NCI-H2081 treated with DMSO at 0.1 percent for 48 hours (cell line): ENCODE measurements at places on chromosomes 1 and 21.

GRCh38 chr1:39576016-39576657 lies 453 bp downstream of the PABPC4 start:
- DNase-seq: no peak

DNA sequence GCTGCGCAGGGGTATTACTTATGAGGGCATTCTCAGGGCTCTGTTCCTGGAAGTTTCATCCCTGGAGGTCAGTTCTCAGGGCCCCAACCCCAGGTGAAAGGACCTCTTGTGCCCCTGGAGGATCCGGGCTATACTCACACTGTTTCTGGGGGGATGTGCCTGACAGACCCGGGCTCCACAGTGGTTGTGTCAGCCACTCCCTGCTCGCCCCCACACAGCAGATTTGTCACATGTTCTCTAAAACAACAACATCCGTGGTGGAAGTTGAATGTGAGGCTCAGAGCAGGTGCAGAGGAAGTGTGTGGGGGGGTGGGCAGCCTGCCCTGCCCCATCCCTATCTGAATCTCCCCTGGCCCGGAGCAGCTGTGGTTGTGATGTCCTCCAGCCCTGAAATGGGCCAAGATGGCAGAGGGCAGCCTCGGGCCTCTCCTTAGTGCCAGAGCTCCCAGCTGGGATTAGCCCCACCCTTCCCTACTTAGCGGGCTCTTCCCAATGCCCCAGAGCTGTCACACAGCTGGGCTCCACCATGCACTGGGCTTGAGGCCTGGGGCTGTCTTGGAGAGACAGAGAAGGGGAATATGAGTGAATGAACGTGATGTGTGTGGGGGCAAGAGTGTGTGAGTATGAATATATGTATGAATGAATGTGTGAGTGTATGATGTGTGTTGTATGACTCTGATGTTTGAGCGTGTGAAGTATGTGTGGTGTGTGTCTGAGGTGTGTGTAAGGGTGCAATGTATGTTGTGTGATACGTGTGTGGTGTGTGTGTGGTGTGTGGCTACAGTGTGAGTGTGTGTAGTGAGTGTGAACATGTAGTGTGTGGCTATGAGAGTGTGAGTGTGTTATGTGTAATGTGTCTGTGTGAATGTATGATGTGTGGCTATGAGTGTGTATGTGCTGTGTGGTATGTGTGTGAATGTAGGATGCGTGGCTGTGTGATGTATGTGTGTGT lies 1.5 kb upstream of the FCMR start:
- no peak for DNase-seq

DNA sequence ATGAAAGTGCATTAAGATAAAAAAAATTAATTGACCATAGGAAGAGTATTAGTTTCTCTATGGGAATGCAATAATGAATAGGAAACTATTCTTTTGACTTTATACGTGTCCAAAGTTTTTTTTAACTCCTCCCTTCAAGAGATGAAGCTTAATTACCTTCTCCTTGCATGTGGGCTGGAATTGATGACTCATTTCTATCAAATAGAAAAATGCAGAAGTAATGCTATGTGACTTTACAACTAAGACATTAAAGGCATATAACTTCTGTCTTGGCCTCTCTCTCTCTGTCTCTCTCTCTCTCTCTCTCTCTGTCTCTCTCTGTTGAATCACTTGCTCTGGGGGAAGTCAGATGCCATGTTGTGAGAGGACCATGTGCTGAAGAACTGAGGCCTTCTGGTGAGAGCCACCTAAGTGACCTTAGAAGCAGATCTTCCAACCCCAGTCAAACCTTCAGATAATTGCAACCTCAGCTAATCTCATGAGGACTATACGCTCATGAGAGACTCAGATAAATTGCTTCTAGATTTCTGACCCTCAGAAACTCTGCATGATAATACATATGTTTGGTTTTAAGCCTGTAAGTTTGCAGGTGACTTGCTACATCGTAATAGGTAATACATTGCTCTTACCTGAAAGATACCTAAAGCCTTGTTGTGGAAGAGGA lies 414.2 kb downstream of the KCNT2 start:
- DNase-seq: no peak

DNA sequence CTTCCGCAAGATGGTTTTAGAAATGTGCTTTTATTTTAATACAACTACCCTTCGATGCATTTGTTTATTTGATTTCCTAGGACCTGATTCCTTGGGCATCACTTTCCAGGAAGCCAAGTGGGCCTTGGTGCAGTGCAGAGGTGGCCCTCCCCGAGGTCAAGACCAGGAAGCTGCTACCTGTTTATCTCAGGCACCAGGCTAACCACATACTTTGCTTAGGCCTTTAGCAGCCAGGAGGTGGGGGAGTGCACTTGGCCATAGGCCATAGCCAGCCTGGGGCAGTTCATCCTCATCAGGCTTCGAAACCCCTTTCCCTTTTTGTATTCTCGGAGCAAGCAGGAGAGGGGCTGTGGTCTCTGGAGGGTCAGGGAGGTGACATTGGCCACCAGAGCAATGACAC lies 45.4 kb downstream of the SMYD2 start:
- DNase-seq: no peak

DNA sequence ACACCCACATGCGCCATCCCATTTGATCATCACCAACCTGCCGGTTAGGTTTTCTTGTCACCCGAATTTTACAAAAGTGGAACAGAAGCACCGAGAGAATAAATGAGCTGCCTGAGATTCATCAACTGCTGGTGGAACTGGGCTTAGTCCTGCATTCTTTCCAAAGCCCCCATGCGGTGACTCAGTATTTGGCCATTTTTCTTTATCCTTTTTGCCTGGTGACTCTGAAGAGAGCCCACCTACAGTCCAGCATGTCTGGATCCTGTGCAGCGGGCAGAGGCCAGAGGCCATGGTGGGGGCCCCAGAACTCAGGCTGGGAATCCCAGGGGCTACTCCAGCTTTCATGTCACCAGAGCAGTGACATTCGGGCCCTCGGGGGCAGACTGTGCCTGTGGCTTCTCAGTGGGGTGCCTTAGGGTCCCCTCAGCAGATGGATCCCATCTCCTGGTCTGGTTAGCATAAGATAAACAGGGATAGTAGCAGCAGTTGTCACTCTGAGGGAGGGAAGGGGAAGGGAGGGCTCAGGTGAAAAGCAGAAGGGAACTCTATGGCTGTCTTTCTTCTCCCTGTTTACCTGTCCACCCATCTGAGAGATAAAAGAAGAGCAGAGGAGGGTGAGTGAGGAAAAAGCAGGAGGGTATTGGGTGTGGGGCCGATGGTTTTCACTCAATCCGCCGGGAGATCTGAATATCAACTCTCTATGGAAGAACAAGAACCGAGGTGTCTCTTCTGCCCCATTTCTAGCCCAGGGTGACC lies 63.2 kb downstream of the KIF26B start:
- no peak for DNase-seq

GRCh38 chr21:14451546-14451945 lies 68.6 kb upstream of the HSPA13 start:
- DNase-seq: no peak

DNA sequence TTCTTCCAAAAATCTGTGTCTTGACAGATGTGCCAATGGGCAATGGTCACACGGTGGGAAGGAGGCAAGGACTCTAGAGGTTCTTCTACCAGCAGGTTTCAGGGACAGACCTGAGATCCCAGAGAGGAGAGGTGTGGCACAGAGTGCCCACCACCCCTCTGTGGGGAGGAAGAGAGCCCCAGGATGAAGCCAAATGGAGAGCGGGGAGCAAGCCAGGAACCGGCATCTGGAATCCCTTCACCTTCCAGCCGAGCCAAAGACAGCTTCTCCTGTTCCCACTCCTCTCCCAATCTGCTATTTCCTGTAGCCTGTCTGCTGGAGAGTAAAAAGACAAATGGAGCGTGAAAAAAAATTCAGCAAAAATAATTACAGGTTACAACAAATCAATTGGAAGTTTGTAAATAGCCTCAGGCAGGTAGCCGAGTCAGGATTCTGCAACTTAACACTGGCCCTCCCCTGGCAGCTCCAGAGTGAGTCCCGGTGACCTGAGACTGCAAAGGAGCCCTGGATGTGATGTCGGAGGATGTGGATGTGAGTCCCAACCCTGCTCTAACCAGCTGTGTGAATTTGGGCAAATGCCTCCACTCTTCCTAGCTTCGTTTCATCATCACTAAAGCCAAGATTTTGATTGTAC lies 45.4 kb upstream of the LRRN2 start:
- DNase-seq: peak; percentile 79

GRCh38 chr1:14794136-14794768 lies 195.8 kb downstream of the KAZN start:
- no peak for DNase-seq

DNA sequence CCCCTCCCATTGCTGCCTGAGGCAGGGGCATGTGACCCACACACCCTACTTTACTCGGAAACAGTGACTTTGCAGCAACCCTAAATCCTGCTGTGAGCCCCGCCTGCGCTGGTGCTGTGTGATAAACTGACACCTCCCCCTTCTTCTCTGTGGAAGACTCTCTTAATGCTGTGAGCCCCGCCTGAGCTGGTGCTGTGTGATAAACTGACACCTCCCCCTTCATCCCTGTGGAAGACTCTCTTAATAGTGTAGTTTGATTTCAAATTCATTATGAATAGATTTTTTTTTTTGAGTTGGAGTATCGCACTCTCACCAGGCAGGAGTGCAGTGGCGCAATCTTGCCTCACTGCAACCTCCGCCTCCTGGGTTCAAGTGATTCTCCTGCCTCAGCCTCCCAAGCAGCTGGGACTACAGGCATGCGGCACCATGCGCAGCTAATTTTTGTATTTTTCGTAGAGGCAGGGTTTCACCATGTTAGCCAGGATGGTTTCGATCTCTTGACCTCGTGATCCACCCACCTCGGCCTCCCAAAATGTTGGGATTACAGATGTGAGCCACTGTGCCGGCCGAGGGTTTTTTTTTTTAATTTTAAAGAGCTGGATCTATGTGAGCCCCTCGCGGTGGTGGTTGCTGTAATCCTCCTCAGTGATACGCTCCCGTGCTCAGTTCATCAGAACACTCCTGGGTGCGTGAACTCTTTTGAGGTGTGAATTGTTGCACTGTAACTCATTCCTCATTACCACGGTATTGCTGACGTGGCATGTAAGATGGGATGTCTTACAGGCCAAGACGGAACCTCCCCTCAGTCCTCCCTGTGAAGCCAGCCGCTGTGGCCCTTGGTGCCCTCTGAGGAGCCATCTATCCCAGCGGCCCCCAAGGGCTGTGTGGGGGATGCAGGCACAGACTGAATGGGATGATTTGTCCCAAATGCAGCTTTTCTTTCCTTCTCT lies 60.3 kb downstream of the GALNT2 start:
- no peak for DNase-seq

DNA sequence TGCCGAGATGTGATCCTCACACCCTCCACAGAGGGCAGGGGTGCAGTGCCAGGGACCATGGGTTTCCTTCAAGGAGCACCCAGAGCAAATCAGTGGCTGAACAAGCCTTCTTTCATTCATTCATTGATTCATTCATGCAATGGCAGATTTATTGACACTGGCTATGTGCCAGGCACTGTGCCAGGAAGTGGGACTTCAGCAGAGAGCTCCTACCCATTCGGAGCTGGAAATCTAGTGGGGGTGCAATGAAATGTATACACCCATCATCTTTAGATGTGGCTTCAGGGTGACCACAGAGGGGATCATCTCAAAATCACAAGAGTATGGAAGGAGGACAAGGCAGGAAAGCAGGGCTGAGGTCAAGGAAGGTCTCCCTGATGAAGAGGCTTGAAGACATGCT lies 18.9 kb downstream of the SLC6A9 start:
- no peak for DNase-seq

GRCh38 chr1:196877964-196878363 lies 9.9 kb upstream of the CFHR4 start:
- no peak for DNase-seq

DNA sequence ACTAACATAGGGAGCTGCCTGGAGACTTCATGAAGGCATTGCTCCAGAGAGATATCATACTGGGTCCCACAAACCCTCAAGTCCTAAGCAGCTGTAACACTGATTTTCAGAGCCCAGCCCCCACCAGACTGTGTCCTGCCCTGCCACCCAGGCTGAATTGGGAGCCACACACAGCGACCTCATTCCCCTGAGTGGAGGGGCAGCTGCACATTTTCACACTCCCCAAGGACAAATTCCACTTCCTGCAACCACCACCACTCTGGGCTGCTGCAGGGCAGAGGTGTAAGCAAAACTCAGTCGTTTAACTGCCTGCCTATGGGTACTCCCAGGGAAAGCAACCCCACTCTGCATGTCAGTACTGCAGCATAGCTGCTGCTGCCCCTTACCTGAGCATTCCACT lies 19.8 kb downstream of the DTL start:
- DNase-seq: no peak

- DNase-seq: no peak
Measured at GRCh38 chr21:38913120-38913892, 107.6 kb downstream of the ETS2 start.

DNA sequence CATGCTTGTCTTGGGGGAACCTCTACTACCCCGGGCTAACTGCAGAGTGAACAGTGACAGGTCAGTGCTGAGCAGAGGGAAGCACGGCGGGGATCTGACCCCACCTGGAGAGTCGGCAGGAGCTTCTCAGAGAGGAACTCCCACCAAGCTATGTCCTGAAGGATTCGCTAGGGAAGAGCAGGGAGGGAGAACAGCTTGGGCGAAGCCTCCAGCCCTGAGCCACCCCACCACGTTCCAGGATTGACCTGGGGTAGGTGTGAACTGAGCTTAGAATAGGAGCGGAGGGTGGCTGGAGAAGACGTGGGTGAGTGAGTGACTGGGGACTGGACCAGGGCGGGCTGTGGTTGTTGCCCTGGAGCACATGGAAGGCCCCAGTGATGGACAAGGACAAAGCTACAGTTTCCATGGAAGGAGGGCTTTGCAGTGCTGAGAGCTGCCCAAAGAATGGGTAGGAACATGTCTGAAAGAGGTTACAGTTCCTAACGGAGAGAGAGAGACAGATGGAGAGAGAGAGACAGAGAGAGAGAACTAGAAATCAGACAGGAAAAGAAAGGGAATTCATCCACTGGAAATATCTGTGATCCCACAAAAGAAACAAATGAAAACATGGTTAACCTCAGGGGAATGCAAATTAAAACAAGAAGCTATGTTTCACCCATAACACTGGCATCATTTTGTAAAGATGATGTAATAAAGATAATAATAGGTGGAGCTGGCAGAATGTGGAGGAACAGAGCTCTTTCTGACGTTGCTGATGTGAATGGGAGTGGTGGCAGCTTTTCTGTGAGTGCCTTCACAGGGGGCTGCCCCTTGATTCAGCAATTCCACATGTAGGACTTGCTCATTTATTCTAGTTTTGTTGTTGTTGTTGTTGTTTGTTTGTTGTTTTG lies 17.2 kb downstream of the BSND start:
- no peak for DNase-seq

- no peak for DNase-seq
Measured at GRCh38 chr21:36710729-36711048, 11.8 kb downstream of the SIM2 start.

GRCh38 chr1:93608187-93609109 lies 73.2 kb downstream of the BCAR3 start:
- DNase-seq: no peak

- DNase-seq: no peak
Measured at GRCh38 chr1:63894627-63895265, 120.9 kb downstream of the ROR1 start.
